ENCODE measurements at places on chromosomes 7 and 10. TPM values are rescaled to one million over a fixed set of nuclear protein-coding genes. Genes with fewer than 3 reads are reported as not detected.

Gene C7orf57
- not detected for total RNA-seq

Gene OR6V1
- total RNA-seq, result not detected

Gene MAT1A
- total RNA-seq, result not detected

Gene GARIN1A
- 0.52 TPM for total RNA-seq

Gene POMZP3
- 5.2 TPM for total RNA-seq

Gene LIPN
- not detected for total RNA-seq

Gene PURB
- total RNA-seq, result 13.2 TPM

Gene DYNC1I1
- 0.17 TPM for total RNA-seq

Gene TFEC
- 0.16 TPM for total RNA-seq

Gene MRC1
- not detected for total RNA-seq

Gene HILPDA
- total RNA-seq, result 10.1 TPM

Gene PRLHR
- not detected for total RNA-seq

Gene SRPK2
- 48.5 TPM for total RNA-seq

Gene TMEM236
- not detected for total RNA-seq

Gene NUDT1
- total RNA-seq, result 25.4 TPM

Gene PNLIPRP3
- total RNA-seq, result not detected

Gene UBE2H
- total RNA-seq, result 79.1 TPM

Gene HGF
- 59.0 TPM for total RNA-seq

Gene WASHC2A
- 67.8 TPM for total RNA-seq

Gene CEP55
- total RNA-seq, result 0.94 TPM

Gene BLNK
- 0.09 TPM for total RNA-seq

Gene UTF1
- total RNA-seq, result not detected

Gene RSU1
- total RNA-seq, result 27.0 TPM

Gene PAPSS2
- total RNA-seq, result 82.8 TPM

Gene EIF5AL1
- total RNA-seq, result 0.09 TPM

Gene GIMAP5
- not detected for total RNA-seq

Gene ADARB2
- total RNA-seq, result not detected

Gene DOCK1
- 97.9 TPM for total RNA-seq

Gene CPA2
- not detected for total RNA-seq

Gene CYP26C1
- under 0.01 TPM for total RNA-seq

Gene TRIM74
- total RNA-seq, result not detected

Gene UNCX
- total RNA-seq, result not detected

Gene AZGP1
- total RNA-seq, result not detected

Gene KCNMA1
- total RNA-seq, result 70.6 TPM

Gene GNAI1
- total RNA-seq, result 35.8 TPM

Gene WDR86
- total RNA-seq, result 0.95 TPM

Gene ZNF746
- total RNA-seq, result 9.2 TPM

Gene EGR2
- total RNA-seq, result not detected

Gene SORBS1
- total RNA-seq, result 0.16 TPM

Gene BRI3
- total RNA-seq, result 102 TPM

Gene TFR2
- total RNA-seq, result 0.26 TPM

Gene ITPRID1
- not detected for total RNA-seq

Gene LIPJ
- total RNA-seq, result 0.16 TPM

Gene VWDE
- 0.16 TPM for total RNA-seq

Gene OPALIN
- total RNA-seq, result not detected

Gene C7orf33
- total RNA-seq, result not detected

Gene PIP
- total RNA-seq, result not detected

Data from bronchial smooth muscle cell (primary cell).